ENCODE measurements at places on chromosomes 2 and 18. TPM values are rescaled to one million over a fixed set of nuclear protein-coding genes. Genes with fewer than 3 reads are reported as not detected.

- no peak for DNase-seq
These were observed 366.1 kb downstream of the EN1 start for GRCh38 chr2:118481299-118481698.

- DNase-seq = no peak
These were observed 147.2 kb upstream of the FAM98A start for GRCh38 chr2:33746208-33746800.

DNA sequence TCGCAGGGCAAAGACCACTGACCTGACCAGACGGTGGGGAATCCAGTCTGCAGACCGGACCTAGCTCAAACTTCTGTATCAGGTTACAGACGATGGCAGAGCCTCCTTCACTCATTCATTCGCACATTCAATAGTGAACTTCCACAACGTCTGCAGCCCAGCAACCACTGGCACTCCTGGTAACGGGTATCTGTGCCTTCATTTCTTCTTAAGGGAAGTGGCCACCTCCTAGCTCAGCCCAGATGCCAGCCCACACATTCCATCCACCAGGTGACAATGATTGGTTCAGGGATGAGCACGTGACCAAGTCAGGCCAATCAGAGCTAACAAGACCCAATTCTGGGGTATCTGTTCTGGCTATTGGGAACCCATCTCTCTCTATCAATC lies 15.9 kb upstream of the ARMC9 start:
- DNase-seq = no peak

GRCh38 chr2:239601201-239601851 lies 200.5 kb upstream of the HDAC4 start:
- no peak for DNase-seq

GRCh38 chr2:16654833-16655444 lies 10.7 kb downstream of the CYRIA start:
- no peak for DNase-seq

DNA sequence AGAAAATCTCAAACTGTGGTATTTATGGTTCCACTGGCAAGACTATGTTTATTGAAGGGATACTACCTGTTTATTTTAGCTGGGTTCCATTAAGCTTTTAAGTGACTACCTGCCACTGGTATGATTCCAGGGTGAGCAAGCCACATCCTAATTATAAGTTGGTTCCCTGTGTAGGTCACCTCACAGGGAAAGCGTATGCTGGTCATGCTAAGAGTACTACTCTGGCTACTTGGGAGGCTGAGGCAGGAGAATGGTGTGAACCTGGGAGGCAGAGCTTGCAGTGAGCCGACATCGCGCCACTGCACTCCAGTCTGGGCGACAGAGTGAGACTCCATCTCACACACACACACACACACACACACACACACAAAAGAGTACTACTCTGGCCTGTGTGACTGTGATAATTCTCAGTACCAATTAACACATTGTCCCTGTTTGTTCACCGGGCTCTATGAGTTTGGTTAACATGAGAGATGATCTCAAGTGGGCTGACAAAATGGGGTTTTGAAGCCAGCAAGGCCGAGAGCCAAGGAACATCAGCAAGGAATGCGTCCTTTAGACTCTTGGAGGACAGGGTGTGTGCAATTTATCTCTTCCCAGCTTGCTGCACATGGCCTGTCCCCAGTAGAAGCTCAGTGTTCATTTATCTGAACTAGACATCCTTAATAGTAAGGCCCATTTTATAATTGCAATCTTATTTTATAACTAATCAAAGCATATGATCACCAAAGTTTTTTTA lies 15.2 kb upstream of the ITSN2 start:
- DNase-seq = no peak

- DNase-seq = no peak
These were observed 377.1 kb upstream of the HS6ST1 start for GRCh38 chr2:128695646-128696220.

GRCh38 chr2:11963966-11964365 lies 217.5 kb downstream of the LPIN1 start:
- no peak for DNase-seq

GRCh38 chr2:203412546-203413331 lies 84.5 kb downstream of the ABI2 start:
- no peak for DNase-seq

DNA sequence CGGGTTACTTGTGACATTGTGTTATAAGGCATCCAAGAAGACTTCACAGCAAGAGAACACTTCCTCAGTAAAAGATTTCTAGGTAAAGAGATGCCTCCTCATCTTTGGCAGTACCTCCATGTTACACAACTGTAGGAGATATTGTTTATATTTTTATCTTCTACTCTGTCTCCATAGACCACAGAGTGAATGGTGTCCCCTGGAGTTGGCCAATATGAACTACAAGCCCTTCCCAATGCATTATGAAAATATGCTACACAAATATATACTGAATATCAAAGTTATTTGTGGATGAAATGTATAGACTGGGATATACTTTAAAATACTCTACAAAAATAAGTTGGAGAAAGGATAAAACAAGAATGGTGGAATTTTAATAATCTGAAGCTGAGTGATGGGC lies 46.7 kb downstream of the MBOAT2 start:
- no peak for DNase-seq

- DNase-seq = no peak
These were observed 61.9 kb downstream of the ASAP2 start for GRCh38 chr2:9268301-9269080.

- no peak for DNase-seq
These were observed 171.2 kb downstream of the ASB1 start for GRCh38 chr2:238597638-238598528.

GRCh38 chr2:122856696-122857095 lies 1101.2 kb downstream of the TSN start:
- no peak for DNase-seq

DNA sequence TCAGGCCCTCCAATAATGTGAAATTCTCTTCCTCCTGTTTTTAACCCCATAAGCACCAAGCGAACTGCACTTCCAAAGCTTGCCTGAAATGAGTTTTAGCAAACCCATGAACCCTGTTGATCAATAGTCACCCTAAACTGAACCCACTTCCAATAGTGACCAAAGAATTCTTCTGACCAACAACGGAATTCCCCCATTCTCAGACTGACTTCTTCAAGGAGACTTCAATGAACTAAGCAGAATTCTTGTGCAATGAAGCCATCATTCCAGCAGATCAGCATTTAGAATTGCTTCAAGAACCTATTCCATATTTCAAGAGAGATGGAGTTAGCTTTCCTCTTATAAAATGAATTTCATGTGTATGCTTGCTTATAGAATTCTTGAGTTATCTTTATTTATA lies 176.9 kb upstream of the FN1 start:
- DNase-seq = no peak

GRCh38 chr2:157751462-157752058 lies 122.9 kb upstream of the ACVR1C start:
- DNase-seq = no peak

- no peak for DNase-seq
These were observed 179.5 kb downstream of the CELF4 start for GRCh38 chr18:37385846-37386778.

DNA sequence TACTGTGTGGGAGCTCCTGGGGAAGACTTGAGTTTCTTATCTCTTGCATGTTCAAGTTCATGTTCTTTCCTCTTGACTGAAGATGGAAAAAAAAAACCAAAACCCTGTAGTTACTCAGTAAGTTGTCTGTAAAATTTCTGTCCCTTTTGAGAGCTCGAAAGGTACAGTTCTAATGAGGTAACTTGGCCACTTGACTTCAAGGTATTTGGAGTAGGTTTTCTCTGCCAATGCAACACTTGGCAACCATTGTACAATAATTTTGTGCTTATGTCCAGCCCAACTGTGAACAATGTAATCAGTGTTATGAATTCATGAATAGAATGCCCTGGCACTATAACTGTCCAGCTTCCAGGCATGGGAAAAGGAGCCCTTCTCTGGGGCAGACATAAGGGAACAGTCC lies 111.0 kb downstream of the LIPG start:
- DNase-seq = no peak

- DNase-seq = no peak
These were observed 129.7 kb upstream of the PARD3B start for GRCh38 chr2:204415406-204416181.

DIPK1C gene
- polyA plus RNA-seq = 0.38 TPM

UGT1A4 gene
- not detected for polyA plus RNA-seq

SH2D6 gene
- 1.7 TPM for polyA plus RNA-seq

GMCL1 gene
- polyA plus RNA-seq = 27.1 TPM

STEAP3 gene
- polyA plus RNA-seq = 2.9 TPM

FOXI3 gene
- not detected for polyA plus RNA-seq

SPDYA gene
- polyA plus RNA-seq = 4.0 TPM
